Activated naive CD4-positive, alpha-beta T cell (primary cell): ENCODE measurements at places on chromosomes 2 and 18.

DNA sequence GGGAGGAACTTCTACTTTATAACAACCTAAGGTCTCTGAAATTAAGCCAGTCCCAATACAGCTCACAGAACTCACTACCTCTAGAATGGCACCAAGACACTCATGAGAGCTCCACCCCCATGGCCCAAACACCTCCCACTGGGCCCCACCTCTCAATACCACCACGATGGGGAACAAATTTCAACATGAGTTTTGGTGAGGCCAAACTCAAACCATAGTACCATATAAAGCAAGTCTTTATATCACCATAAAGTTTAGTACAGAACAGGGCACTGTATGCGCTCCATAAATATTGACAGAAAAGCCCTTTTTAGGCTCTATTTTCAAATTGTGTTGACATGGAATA, 3.3 kb downstream of the AFG3L2 start:
- no peak for DNase-seq

GRCh38 chr2:49294225-49294624, 139.9 kb upstream of the FSHR start:
- DNase-seq, result no peak

DNA sequence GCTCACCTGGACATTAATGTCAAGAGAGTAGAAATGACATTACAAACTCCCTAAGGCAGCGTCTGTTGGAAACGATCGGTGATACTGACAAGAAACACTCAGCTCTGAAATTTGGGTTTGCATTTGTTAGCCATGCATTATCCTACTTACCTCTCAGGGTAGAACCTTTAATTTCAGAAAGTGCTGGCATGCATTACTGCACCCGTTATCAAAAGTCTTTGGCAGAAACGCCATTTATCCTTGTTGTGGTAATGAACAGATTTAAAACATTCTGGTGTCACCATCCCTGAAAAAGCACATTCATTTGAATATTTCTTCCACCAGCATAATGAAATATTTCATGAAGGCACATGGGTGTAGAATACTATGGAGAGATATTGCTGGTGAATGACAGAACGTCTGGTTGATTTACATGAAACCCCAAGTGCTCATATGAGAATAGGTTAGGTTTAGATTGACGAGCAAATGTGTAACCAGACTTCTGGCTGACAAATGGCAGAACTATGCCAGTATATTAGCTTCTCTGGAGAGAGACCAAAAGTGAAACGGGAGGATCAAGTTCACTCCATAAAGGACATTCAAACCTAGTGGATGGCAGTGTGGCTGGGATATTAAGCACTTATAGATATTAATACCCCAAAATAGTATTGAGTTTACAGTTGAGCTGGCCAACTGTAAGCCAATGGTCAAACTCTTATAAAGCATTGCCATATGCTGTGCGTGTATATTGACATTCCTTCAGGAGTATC, 53.5 kb upstream of the ITGB6 start:
- DNase-seq, result no peak

- no peak for DNase-seq
These were observed 27.7 kb downstream of the THOC1 start for GRCh38 chr18:240175-240574.

DNA sequence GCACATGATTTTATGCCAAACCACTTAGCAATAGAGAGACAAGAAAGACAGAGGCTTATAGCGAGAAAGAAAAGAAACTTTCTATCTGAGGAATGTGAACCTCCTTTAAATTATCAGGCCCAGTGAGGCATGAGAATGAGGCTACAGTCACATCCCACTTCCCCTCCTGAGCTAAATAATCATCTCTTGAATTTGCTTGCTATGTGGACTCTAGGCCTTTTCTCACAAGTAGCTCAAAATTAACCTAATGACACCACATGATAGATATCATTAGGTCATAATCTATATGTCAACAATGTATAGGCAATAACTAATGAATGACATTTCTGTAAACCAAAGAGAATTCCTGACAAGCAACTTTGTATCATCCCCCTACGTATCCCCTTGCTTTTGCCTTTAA, 301.5 kb upstream of the MGAT5 start:
- no peak for DNase-seq

- no peak for DNase-seq
These were observed 943.9 kb downstream of the EPHA4 start for GRCh38 chr2:220628252-220628651.

DNA sequence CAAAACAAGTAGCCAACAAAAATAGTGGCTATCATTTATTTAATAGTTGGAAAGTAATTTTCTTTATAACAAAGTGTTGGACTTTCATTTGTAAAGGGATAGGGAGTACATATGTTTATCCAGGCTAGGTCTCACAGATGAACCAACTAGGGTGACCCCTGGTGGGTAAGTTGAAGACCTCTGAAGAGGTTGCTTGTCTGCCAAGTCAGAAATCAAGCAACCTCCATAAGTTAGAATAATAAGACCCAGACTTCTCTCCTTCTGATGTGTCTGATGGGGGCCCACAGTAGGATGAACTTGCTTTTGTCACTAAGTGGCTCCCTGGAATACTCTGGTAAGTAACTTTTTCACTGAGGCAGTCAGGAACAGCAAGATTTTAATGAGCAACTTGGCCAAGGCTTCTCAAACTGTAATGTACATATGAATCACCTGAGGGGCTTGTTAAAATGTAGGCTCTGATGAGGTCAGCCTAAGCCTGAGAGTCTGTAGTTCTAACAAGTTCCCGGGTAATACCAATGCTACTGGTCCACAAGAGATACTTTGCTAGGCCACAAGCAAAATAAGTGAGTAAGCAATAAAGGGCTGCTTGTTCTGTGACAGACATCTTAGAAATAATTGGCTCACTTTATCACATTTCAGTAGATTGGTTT, 319.6 kb downstream of the PIK3C3 start:
- DNase-seq, result no peak

- DNase-seq, result no peak
These were observed 253.4 kb downstream of the ETAA1 start for GRCh38 chr2:67650291-67651133.

GRCh38 chr18:8081872-8082553, 514.9 kb downstream of the PTPRM start:
- DNase-seq, result no peak

- no peak for DNase-seq
These were observed 468.3 kb upstream of the RAB12 start for GRCh38 chr18:8140841-8141501.

- no peak for DNase-seq
These were observed 27.7 kb upstream of the ZNF638 start for GRCh38 chr2:71303849-71304248.

DNA sequence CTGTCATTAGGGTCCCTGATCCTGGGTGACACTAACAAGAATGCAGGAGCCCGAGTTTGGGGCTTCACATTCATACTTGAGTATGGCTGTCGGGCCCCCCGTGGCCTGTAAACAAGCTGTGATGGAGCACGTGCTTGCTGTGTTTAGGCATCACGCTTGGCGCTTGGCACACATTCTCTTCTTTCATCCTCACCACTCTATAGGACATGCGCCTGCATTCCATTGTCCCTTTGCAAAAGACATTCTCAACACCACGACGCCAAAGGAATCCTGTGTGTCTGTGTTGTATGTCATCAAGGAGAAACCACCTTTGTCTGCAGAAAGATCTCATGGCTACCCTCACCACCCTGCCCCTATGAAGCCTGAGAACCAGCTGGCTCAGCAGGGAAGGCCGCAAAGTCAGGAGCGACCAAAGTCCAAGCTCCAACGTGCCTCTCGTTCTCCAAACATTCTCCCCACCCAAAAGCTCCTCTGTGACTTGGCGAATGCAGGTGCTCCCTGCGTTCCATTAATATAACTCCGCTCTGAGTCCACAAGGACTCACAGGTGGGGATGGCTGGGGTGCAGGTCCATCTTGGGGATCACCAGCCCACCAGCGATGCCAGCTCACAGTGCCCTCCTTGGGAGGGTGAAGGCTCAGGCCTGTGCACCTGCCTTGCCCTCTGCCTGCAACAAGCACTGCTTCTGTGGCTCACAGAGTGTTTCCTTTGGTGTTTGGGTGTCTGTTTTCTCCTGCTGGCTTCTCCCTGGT, 6.2 kb upstream of the PER2 start:
- no peak for DNase-seq

- no peak for DNase-seq
These were observed 140.3 kb upstream of the RAB12 start for GRCh38 chr18:8468921-8469335.

DNA sequence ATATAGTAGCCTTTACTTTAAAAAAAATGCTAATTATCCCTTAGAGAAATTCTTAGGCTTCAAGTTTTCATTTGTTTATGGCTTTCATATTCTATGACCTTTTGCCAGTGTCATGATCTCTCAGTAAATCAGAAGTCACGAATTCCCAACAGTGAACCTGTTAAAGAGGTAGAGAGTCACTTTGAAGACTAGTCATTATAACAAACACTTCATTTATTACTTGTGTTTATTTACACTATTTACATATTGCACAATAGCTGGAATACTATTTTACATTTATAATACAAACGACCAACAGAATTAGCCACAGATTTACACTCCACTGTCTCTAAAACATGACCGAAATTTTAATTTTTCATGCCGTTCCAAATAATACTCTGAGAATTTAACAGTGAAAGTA, 8.5 kb downstream of the ALKAL2 start:
- no peak for DNase-seq

- no peak for DNase-seq
These were observed 14.7 kb downstream of the CNTNAP5 start for GRCh38 chr2:124039762-124040291.

DNA sequence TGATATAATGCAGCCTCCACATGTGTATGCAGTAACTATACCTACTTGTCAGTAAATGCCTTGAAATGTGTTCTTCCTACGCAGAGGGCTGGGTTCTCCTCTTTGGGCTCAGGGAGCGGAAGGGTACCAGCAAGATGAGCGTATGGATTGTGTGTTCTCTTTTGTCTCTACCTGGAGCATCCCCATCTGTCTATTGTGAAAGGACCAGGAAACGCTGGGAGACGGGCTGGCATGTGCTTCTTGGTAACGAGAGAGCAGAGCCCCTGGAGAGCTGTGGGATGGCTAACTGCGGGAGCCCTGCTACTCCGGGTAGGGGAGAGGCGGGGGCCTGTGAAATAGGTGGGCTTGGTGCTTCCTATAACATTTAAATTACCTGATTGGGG, 80.9 kb downstream of the BCL2 start:
- DNase-seq, result no peak

DNA sequence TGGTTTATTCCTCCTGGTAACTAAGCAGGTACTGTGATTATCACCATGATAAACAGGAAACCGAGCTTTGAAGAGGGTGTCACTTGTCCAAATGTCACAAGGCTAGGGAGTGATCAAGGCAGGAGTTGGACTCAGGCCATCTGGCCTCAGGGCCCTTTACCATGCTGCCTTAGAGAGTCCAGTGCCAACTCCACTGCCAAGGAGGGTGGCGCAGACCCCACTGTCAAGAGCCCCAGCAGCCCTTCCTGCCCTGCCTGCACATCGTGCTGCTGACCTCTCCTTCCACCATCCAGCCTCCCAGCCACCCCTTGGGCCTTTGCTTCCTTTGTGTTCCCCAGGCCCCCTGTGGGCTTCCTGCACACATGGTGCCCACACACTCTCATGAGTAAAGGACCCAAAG, 48.3 kb downstream of the TNS1 start:
- no peak for DNase-seq
